ENCODE measurements at places on chromosomes 7 and 10. TPM values are rescaled to one million over a fixed set of nuclear protein-coding genes. Genes with fewer than 3 reads are reported as not detected.

- no peak for DNase-seq
These were observed 126.0 kb downstream of the STRA8 start for GRCh38 chr7:135359615-135360014.

DNA sequence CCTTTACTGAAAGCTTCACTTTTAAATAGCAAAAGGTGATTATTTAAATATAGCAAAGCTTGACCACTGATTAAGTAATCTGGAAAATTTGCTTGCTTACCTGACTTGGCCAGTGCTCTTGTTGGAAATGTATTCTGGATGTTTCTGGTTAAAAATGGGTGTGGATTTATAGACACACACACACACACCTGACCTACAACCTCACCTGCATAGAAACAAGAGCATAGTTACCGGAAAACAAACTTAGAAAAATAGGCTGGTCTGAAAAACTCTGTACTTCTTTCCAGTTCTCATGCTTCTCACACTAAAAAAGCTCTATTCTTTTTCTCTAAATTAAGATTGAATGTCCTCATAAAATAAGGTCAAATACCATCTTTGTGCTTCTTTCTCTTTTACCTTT, at the start of gene AGR3:
Gene AGR3, minus strand, starts transcription at position 140 of the 400 bp plus-strand sequence. CDS start 3,365 bp downstream, outside the sequence.
- DNase-seq = no peak

GRCh38 chr7:46152696-46153095, 231.6 kb upstream of the IGFBP3 start:
- peak; percentile 47 for DNase-seq

GRCh38 chr10:129832573-129833467, 131.3 kb downstream of the EBF3 start:
- no peak for DNase-seq

- DNase-seq = no peak
These were observed 33.9 kb upstream of the MSMB start for GRCh38 chr10:46079831-46080585.

DNA sequence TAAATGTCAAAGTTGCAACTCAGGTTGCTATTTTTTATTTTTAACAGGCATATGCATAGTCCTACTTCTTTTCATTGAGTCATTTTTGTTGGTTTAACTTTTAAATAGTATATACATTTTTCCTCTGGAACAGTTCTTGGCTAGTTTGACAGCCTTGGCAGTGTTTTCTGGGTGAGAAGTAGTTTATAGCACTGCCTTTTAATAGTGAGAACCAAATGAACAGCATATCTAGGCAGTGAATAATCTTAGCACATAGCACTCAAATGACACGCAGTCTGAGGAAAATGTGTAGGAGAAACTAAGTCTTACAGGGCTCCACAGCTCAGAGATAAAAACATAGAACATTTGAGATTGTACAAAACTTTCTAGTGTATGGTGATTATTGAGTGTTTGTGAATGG, 265.5 kb upstream of the POT1 start:
- DNase-seq = no peak

DNA sequence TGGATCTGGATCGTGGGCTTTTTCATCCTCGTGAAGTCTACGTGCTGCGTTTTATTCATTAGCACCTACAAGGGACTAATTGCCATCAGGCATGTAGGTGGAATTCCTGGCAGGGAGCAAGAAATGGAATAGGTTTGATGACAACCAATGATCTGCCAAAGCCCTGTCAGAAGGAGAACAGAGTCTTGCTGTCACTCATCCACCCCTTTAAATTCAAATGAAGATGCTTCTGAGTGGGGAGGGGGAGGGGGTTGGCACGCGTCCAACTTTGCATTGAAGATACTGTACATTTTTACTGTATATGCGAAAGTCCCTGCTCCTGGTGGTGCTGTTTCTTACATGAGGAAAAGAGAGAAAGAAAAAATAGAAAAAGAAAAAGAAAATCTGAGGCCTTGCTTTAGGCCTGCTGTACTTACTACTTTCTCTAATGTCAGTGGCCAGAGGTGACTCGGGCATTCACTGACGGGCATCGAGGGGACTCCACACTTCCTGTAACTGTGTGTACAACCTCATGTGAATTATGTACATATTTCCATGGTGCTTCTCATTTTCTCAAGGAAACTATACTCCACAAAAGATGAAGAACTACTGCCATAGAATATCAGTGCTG, 569.1 kb downstream of the INHBA start:
- DNase-seq = no peak

DNA sequence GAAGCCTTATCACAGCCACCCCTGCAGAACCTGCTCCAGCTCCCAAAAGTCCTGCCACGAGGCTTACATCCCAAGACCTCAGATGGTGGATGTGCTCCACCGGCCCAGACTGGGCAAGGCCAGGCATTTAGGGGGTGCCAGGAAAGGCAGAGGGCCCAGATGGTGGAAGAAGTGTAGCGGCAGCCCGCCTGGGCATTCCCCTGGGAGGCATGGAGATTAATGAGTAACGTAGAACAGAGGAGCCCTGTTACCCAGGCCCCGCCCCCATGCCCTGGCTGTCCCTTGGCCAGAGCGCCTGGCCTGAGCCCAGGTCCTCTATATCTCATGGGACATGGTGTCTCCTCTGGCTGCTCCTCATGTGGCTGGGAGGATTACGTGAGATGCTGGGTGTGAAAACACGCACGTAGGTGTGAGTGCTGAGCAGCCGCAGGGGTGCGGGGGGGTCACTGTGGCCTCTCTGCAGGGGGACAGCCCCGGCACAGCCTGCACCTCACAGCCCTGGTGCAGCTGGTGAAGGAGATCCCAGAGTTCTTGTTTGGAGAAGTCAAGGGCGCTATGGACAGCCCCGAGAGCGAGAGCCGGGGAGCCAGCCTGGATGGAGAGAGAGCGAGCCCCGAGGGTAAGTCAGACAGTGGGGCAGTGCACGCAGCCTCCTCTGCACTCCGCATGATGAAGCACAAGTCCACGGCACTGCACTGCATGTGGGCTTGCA, 52.9 kb downstream of the ZNF467 start:
- DNase-seq = no peak

GRCh38 chr7:30312178-30312577, 27.8 kb downstream of the ZNRF2 start:
- no peak for DNase-seq

DNA sequence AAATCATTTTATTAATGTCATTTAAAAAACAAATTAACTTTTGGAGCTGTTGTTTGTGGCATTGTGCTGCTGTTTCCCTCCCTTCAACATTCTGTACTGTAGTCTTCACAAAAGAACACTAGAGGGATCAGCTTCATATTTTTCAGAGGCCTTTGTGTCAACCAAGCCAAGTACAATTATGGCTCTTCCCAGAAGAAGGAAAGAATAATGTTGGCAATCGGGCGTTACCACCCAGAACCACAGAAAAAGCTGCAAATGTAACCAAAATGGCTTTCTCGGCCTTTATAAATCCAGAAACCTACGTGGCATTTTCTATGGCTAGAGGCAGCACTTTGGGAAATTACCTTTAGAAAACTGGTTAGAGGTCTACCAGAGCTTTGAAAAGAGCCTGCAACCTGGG, 98.8 kb upstream of the COL1A2 start:
- DNase-seq = peak; percentile 85

DNA sequence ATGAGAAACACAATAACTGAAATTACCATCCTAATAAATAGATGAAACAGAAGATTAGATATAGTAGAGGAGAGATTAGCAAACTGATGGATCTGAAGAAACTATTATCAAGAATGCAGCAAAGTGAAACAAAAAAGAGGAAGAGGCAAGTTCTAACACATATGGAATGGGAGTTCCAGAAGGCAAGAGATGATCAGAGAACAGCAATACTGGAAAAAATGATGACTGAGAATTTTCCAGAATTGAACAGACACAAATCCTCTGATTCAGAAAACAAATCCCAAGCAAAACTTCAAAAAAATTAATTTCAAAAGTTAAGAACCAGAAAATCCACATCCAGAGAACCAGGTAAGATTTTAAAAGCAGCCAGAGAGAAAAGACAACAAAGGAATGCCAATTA, 20.2 kb upstream of the CYREN start:
- DNase-seq = no peak

GRCh38 chr10:36720895-36721294, 404.5 kb upstream of the ANKRD30A start:
- no peak for DNase-seq

- DNase-seq = no peak
These were observed 29.5 kb downstream of the TACC2 start for GRCh38 chr10:122018491-122018890.

DNA sequence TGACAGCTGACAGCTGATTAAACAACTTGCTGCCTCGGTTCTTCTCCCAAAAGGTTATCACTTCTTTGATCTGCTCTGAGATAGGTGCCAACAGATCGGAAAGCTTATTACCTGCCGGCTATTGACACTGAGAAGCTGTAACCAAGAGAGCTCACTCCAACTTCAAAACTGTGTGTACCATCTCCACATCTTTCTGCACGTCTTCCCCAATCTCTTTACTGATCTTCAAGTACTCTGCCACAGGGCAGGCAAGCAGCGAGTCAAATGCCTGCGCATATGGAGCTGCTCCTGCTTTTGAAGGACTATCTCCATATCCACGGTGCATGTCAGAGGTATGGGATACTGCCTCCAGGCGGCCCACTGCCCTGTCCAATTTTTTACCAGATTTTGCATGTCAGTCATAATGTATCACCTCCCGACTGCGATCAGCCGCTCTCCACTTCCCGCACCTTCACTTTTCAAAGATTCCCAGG, 352 bp upstream of the ZNF485 start:
- no peak for DNase-seq

GRCh38 chr7:108568801-108569380, 615 bp downstream of the THAP5 start:
- no peak for DNase-seq

DNA sequence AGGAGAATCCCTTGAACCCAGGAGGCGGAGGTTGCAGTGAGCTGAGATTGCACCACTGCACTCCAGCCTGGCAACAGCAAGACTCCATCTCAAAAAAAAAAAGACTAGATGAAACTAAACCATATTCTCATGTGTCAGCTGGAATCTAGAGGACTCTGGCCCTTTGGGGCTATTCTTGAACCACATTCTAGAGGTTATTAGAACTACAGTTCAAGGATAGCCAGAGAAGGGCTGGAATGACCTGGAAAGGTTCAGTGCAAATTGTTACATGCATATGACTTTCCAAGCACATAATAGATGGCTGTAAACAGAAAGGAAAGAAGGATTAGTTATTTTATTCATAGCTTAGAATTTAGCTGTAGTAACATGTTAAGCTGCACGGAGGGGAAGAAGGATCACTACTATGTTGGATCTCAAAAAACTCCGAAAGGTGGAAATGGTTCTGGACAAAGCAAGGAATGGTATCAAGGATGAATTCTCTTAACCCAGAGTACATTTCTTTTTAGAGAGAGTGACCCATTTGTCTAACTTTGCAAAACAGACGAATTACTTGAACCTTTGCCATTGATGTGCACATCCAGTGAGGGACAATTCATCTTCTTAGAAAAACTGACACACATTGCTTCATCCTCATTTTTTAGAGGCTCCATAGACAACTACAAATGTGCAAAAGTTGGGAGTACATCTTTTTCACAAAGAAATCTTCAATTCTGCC, 124.0 kb upstream of the SAMD8 start:
- no peak for DNase-seq

GRCh38 chr10:29227201-29227600, 61.7 kb upstream of the LYZL1 start:
- DNase-seq = no peak

GRCh38 chr7:148261996-148262688, 328.4 kb upstream of the C7orf33 start:
- no peak for DNase-seq

DNA sequence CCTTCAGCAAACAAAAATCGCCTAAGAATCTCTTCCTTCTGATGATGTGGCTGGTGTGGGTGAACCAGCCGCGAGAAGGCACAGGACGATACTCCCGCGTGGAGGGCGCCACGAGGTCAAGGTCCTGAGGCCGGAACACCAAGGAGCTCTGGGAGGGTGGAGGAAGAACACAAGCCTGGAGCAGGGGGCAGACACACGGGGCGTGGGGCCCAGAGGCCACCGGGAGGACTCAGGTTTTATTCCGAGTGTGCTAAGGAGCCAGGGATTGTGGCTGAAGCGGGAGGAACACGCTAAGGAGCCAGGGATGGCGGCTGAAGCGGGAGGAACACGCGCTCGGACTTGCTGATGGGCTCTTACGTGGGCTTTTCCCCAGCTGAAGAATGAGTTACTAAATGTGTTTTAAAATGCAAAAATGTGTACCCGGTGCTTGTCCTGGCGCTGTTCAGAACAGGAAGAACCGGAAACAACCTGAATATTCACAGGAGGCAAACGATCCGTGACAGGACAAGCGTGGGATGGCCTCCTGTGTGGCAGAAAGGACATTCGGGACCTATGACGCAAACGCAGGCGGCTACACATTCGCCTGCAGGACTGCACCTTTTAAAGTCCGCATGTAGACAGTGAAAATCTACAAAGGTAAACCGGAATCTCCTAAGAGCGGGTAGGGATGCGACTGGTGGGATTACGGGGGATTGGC, 64.0 kb downstream of the MAD1L1 start:
- DNase-seq = no peak

DNA sequence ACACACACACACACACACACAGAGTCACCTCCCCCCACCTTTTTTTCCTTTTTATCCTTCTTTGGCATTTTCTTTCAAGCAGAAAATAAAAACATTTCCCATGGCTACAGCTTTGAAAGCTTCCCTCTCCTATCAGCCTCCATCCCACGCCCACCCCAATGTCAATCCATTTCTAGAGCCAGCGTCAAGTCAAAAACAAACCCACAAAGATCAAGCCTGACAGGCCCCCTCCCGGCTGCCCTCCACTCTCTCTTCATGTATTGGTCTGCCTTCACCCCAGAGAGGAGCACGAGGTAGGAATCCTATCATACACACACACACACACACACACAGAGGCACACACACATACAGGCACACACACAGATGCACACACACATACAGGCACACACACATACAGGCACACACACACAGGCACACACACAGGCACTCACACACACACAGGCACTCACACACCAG, 8.0 kb upstream of the TNRC18 start:
- no peak for DNase-seq

- DNase-seq = no peak
These were observed 1.0 kb upstream of the ZDHHC4 start for GRCh38 chr7:6576024-6576866.

GRCh38 chr7:135253851-135254771, 20.5 kb downstream of the STRA8 start:
- peak; percentile 80 for DNase-seq

GRCh38 chr7:140168816-140169215, 8.0 kb downstream of the KDM7A start:
- DNase-seq = no peak

The PRPS1L1 gene
- total RNA-seq = not detected

The TRIM73 gene
- total RNA-seq = not detected

The NEURL1 gene
- 0.10 TPM for total RNA-seq

The RHOBTB1 gene
- 39.8 TPM for total RNA-seq

The NPM3 gene
- 99.4 TPM for total RNA-seq

The CDHR3 gene
- 0.58 TPM for total RNA-seq

The CPN1 gene
- total RNA-seq = not detected

The CYP26C1 gene
- not detected for total RNA-seq

The HOXA9 gene
- total RNA-seq = 0.18 TPM

The SORCS1 gene
- total RNA-seq = 0.35 TPM

The STOX1 gene
- 0.66 TPM for total RNA-seq

The SCD gene
- total RNA-seq = 512 TPM

The EN2 gene
- 0.29 TPM for total RNA-seq

Measured in H4 (cell line).